ENCODE measurements at places on chromosomes 6 and 20.

- DNase-seq, result no peak
Observed at GRCh38 chr6:121302882-121303281, 31.4 kb downstream of the TBC1D32 start.

GRCh38 chr6:3228046-3228671 lies 706 bp upstream of the TUBB2B start:
- no peak for DNase-seq

GRCh38 chr6:158916617-158917016 lies 83.4 kb downstream of the RSPH3 start:
- no peak for DNase-seq

DNA sequence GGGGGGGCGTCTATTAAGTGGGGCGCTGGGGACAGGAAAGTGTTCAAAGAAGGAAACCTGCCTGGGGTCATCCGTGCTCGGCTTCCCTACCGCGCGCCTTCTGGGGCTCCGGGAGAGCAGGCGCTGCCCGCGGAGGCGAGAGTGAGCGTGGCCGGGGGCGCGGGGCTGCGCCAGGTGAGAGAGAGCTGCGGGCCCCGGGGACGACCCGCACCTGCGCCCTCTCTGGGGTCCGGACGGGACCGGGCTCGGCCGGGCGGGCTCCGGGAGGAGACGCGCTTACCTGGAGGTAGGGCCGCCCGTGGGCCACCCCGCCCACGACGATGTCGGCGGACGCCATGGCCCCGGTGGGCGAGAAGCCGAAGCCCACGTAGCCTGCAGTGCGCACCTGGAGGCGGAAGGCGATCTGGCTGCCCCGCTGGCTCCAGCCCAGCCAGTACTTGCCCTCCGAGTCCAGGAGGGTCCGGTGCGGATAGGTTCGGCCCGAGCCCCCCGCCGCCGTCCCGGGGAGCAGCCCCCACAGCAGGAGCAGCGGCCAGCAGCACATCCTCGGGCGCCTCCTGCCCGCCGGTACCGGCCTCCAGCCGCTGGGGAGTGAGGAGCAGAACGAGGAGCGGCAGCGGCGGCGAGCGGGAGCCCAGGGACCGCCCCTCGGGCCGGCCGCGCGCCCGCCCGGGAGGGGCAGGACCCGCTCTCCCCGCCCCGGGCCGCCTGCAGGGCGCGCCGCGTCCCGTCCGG lies at the start of gene MOXD1:
TSS of gene MOXD1 (minus strand) at position 593 of the 735 bp plus-strand sequence. CDS start at position 544, 49 bp downstream.
- DNase-seq, result no peak

- DNase-seq, result no peak
Observed at GRCh38 chr6:20900389-20901160, 366.3 kb downstream of the CDKAL1 start.

DNA sequence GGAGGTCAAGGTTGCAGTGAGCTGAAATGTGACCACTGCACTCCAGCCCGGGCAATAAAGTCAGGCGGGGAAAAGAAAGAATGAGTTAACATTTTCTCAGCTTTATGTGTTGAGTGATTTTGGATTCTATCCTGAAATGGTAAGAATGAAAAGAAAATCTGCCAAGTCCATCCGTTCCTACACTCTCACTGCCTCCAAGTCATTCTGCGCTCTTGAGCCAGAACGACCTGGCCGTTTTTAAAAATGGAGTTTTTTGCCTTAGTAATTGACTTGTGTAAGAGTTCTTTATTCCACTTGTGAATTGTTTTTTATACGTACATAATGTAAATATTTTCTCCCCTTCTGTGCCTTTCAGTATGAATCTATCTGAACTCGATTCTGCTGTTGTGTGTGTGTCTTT lies 28.7 kb downstream of the DNAJC5 start:
- DNase-seq, result no peak

DNA sequence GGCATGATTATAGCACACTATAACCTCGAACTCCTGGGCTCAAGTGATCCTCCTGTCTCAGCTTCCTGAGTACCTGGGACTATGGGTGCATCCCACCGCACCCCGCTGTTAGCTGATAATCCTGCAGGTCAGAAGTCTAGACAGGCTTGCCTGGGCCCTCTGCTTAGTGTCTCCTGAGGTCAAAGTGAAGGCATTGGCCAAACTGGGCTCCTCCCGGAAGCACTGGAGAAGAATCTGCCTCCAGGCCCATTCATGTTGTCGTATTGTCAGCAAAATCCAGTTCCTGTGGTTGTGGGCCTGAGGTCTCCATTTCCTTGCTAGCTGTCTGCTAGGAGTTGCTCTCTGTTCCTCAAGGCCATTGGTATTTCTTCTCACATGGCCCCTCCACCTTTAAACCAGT lies 6.3 kb upstream of the MROH8 start:
- no peak for DNase-seq

GRCh38 chr6:52840763-52841585 lies at the start of gene GSTA5:
Gene GSTA5, minus strand, starts transcription at chr6:52840813.
- DNase-seq, result no peak

- no peak for DNase-seq
Observed at GRCh38 chr6:116060572-116061283, at the start of gene FRK. Gene FRK, minus strand, starts transcription at chr6:116060891. Its CDS starts 580 bp downstream, at chr6:116060311.

- no peak for DNase-seq
Observed at GRCh38 chr20:11411765-11412164, 505.9 kb upstream of the BTBD3 start.

GRCh38 chr20:63687419-63688178 lies 8.9 kb upstream of the TNFRSF6B start:
- DNase-seq, result no peak

DNA sequence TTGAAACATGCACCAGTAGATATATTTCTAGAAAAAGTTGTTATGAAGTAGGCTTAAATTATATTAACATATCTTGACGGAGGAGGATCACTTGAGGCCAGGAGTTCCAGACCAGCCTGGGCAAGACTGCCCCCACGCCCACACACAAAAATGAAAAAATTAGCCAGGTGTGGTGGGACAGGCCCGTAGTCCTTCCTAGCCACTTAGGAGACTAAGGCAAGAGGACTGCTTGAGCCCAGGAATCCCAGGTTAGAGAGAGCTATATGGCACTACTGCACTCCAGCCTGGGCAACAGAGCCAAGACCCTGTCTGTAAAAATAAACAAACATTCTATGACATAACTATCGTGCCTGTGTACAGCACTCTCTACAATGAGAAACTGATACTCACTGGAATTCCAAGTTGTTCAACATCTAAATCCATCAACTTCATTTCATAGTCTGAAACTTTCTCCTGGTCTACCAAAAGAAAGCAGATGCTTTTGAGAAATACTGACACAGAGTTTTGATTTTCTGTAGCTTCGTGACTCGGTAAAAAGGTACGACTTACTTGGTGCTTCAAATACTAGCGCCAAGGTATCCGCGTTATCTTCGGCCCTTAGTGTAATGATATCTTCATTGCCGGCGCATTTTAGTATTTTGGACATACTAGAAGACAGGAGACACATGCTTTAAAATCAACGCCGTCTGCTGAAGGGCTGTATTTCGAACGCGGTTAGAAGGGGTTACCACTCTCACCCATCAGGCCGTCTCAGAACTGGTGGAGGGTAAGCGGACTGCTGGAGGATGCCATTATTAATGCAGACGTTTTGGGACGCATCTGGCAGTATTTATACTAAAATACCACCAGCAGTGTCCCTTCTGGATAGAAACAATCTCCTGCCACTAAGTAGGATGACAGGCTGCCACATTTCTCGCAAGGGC lies 1.3 kb downstream of the PCNA start:
- DNase-seq, result no peak

GRCh38 chr6:130890521-130890971 lies 63.3 kb downstream of the SMLR1 start:
- no peak for DNase-seq

DNA sequence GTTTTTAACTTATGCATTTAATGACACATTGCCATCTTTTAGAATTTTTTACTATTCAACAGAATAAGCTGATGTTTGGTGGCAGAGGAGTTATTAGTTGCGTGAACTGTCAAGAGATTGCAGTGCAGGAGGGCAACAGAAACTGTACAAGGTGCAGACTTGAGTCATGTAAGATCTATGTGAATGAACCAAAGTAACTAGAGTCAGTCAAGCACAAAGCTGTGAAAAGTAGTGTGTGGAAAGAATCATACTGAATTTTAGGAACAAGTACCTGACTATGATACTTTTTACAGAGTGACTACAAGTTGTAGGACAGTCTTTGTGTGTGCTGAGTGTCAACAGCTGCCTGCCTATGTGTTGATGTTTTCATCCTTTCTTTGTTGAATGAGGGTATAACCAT lies 2.7 kb upstream of the C6orf163 start:
- DNase-seq, result no peak

- no peak for DNase-seq
Observed at GRCh38 chr6:137724018-137724403, 143.0 kb upstream of the TNFAIP3 start.

DNA sequence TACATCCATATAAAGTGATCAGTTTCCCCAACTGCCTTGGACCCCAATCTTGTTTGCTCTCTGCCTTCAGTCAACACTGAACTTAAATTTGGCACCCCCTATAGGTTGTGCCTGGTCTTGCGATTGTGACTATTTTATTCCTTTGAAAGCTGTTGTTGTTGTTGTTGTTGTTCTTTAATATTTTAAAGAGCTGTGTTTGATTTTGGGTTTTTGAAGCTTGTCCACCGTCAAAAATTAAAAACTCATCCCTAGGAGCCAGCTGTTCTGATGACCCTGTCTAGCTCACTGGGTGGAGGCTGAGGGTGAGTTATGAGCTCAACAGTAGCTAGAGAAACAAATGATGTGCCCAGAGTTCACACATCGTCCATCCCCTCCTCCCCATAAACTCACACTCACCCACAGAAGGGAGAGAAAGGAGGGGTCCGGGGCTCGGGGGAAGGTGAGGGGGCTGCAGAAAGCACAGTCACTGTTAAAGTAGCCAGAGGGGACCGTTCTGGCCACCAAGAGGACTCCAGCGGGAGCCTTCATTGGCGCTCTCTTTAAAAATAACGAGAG lies 4.0 kb downstream of the SIM1 start:
- no peak for DNase-seq

- DNase-seq, result no peak
Observed at GRCh38 chr6:132567566-132567965, 2.6 kb upstream of the TAAR6 start.

GRCh38 chr6:143005816-143006215 lies 54.9 kb upstream of the AIG1 start:
- no peak for DNase-seq

GRCh38 chr20:44392776-44393607 lies 37.5 kb downstream of the HNF4A start:
- no peak for DNase-seq

GRCh38 chr20:3208786-3209256 lies 477 bp upstream of the ITPA start:
- DNase-seq, result no peak

DNA sequence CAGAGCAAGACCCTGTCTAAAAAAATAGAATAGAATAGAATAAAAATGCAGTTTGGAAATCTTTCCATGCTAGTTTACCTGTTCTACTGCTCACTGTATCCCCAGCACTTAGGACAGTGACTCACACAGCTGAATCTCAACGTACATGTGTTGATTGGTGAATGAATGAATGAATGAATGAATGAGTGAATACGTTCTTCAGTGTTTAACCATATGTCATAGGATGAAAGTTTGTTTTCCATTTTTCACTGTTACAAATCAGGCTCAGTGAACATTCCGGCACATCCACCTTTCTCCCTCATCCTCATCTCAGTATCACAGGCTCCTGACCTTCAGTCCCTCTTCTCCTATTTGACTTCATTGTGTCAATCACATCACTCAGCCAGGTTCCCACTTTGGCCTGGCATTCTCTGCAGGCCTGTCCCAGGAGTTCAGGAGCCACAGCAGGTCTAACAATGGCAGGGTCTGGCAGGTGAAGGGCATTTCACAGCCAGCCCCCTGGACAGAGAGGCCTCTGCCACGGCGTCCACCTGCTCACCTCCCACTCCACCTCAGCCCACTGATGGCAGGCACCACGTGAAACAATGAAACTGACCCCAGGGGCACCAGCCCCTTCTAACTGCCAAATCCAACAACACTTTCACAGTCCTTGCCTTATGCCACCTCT lies 7.9 kb downstream of the ZC3H12D start:
- DNase-seq, result no peak

DNA sequence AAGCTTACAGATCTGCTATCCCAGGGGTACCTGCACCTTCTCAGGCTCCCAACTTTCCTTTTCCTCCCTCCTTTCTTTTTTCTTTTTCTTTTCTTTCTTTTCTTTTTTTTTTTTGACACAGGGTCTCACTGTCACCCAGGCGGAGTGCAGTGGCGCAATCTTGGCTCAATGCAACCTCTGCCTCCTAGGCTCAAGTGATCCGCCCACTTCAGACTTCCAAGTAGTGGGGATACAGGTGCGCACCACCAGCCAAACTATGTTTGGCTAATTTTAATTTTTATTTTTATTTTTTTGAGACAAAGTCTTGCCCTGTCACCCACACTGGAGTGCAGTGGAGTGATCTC lies 36.0 kb downstream of the PIM1 start:
- no peak for DNase-seq

- DNase-seq, result no peak
Observed at GRCh38 chr6:106486236-106486635, 125.7 kb downstream of the CRYBG1 start.

DNA sequence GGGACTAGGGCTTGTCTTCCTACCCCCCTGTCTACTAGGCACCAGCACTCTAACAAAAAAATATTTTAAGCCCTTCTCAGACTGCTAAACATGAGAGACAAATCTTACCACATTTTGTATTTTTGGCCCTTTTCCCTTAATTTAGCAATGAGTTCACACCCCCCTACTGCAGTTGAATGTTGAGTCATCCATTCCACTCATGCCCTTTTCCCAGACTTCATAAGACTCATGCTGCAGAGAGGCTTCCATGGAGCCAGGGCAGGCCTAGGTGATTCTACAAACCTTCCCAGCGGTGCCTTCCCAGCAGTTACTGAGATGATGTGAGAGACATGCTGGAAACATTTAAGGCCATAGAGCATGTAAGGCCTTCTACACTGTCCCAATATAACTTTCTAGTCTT lies 53.9 kb downstream of the PXDC1 start:
- no peak for DNase-seq

DNA sequence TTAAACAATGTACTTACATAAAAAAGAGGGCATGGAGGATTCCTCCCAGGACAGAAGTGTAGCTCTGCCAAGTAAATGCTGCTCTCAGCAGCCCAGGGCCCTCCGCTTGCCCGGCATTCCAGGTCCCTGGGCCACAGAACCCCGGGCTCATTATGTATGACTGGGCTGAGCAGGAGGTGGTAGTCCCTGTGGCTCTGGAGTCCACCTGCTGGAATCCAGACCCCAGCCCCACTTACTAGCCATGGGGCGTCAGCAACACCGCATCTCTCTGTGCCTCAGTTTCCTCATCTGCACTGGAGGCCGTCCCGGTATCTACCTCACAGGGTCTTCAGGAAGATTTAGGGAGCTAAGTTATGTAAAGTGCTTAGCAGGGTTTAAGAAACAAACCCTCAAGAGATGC lies 55.4 kb downstream of the PSMG4 start:
- no peak for DNase-seq

GRCh38 chr6:170221753-170222400 lies 69.0 kb downstream of the DLL1 start:
- DNase-seq, result no peak

DNA sequence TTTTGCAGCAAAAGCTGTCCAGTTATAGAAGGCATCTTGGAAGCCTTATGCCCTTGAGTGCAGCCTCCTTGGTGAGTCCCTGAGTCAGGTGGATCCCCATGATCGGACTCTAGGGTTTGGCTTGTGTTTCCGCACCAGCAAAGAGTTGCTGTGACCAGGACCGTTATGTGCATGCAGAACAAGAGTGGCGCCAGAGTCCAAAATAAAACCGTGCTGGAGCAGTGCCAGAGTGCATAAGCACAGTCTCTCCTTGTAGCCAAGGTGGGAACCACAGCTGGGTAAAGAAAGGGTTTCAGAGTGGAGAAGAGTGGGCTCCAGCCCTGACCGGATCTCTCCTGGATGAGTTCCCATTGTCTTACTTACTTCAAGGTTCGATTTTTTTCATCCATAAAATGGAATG lies 58.6 kb downstream of the FOXA2 start:
- DNase-seq, result no peak

All from esophagus squamous epithelium (tissue), 5 donors.